ENCODE measurements at places on chromosomes 1 and 21. TPM values are rescaled to one million over a fixed set of nuclear protein-coding genes. Genes with fewer than 3 reads are reported as not detected.
A peak's percentile ranks its signal among the peaks of the same experiment; 100 is the strongest.

DNA sequence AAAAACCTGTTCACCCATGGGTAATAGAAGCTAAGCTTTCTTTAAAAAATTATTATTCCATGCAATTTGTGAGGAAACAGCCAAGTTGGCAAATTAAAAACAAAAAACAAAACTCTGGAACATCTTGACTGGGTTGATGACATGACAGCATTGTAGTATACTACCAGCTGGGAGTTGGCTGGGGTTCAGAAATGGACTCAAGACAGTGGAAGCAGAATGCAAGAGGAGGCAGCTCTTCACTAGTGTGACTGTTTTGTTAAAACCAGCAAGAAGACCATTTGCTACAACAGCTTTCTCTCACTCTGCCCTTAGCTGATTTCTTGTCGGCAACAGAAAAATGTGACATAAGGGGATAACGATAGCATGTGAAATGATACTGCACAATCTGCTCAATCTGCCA is 1298.9 kb upstream of the ADGRL4 start:
- ATAC-seq = no peak

DNA sequence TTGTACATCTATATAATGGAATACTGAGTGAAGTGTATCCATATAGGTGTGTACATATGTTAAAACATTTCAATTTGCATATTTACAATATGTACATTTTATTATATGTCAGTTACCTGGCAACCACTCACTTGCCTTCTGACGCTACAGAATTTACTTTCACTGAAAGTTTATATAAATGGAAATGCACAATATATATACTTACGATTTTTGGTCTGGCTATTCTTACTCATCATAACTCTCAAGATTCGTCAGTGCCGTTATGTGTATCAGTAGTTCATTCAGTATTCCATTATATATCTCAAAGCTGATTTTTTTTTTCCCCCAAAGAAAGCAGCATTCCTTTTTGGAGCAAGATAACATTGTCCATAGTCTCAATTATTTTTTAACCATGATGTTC is 138.2 kb downstream of the PCBP3 start:
- no peak for ATAC-seq

Gene KMO
- 0.12 TPM for total RNA-seq

Gene C1orf74
- 6.3 TPM for total RNA-seq

GRCh38 chr1:73674945-73675561 is 522.9 kb downstream of the LRRIQ3 start:
- no peak for ATAC-seq

GRCh38 chr1:15803380-15803779 is 4.1 kb downstream of the UQCRHL start:
- no peak for ATAC-seq

Gene CFHR2
- total RNA-seq = not detected

GRCh38 chr21:42865776-42866160 is 13.6 kb downstream of the WDR4 start:
- no peak for ATAC-seq

DNA sequence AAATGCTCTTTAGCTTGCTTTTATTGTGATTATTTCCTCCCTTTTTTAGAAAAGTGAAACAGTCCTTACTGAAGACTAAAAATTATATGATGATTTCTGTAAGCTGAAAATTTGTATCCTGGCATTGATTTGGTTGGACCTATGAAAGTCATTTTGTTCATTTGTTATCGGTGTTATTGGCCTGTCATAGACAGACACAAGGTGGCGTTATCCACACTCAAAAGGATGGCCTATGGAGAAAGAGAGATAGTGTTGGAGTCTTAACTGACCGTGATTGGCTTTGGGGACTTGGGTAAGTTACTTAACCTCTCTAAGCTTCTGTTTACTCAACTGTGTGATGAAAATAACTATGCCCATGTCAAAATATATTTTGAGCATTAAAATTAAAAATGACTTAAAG is 203.6 kb upstream of the CHODL start:
- ATAC-seq = peak; percentile 46

- ATAC-seq = no peak
Measured at GRCh38 chr1:70220015-70220414, 1.2 kb upstream of the SRSF11 start.

Gene USP33
- total RNA-seq = 24.7 TPM

DNA sequence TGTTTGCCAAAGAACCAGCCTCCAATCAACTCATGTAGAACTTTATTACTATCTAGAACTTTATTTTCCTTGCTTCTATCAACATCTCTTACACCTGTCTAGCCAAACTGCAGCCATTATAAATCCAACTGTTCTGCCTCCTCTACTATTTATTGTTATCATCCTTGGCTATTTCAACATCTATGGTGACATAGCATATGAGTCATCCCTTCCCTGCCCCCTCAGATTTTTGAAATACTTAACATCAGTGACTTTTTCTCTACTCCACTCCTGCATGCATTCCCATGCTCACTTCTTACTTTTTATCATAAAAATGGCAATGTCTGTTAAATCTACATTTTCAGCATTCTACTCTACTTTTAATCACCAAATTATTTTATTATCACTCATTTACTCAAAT is 544.9 kb upstream of the NEGR1 start:
- ATAC-seq = no peak

DNA sequence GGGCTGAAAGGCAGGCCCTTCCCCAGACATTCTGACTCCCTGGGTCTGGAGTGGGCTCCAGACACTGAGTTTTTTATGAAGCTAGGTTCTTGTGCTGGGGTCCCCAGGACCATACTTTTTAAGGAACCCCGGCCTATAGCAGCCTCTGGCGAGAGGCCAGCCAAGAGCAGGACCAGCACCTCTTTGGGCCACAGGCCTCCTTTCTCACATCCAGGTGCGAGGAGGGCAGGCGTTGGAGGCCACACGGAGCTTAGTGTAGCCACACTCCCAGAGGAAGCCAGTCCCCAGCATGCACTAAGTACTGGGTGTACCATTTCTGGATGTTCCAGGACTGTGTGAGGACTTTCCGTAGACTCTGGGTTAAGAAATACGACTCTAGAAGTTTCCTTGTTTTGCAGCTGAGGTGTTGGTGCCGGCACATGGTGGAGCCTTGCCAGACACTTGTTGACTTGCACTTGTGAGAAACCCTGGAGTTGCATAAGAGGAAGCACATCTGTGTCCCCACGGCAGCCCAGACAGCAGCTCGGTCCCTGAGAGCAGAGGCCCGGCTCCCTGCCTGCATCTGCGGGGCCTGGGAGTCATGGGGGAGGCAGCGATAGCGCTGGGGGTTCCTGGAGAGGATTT is 122.2 kb upstream of the VAMP3 start:
- ATAC-seq = peak; percentile 43

Gene CACNA1S
- not detected for total RNA-seq

Gene RNU1-2
- total RNA-seq = 6,387 TPM

GRCh38 chr1:201656311-201657032 is 117.5 kb downstream of the NAV1 start:
- no peak for ATAC-seq

Gene PANK4
- 10.1 TPM for total RNA-seq

DNA sequence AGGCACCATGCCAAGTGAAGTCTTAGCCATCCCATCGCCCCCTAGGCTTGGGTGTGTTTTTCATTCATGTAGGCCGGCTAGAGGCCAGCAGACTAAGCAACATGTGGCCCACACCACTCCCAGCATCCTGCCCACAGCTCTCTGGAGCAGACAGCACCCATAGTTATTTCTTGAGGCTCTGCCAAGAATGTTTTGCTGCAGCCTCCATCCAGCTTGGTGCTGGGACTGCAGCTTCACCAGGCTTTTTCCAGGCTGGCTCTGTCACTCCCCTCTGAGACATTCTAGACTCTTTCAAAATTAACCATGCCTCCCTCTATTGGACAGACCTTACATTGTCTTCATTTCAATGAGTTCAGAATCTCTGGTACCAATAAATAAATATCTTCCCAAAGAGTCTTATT is 104.2 kb downstream of the DUSP10 start:
- ATAC-seq = no peak

Gene FAM151A
- not detected for total RNA-seq

Gene CD1B
- total RNA-seq = not detected

DNA sequence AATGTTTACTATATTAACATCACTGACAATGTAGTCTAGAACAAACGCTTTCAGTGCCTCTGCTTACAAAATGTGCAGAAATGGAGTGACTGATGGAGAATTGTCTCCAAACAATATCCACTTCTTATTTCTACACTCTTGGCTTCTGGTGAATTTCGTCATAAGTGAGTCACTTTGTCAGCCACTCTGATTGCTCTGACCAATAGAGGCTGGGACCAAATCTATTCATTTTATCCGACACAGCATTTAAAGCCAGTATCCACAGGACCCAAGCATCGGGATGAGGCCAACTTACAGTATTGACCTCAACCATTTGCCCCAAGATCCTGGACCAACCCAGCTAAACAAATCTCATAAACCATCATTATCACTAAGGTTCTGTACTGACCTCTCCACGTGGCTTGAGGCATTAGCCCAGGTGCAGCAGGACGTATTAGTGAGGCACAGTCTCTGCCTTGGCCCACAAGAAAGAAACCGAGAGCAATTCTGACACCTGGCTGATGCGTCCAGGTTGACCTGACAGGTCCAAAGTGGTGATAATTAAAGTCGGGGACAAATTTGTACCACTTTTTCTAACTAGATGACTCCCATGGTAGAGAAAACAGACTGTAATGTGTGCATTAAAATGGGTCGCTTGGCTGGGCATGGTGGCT is 53.3 kb upstream of the ERO1B start:
- no peak for ATAC-seq

DNA sequence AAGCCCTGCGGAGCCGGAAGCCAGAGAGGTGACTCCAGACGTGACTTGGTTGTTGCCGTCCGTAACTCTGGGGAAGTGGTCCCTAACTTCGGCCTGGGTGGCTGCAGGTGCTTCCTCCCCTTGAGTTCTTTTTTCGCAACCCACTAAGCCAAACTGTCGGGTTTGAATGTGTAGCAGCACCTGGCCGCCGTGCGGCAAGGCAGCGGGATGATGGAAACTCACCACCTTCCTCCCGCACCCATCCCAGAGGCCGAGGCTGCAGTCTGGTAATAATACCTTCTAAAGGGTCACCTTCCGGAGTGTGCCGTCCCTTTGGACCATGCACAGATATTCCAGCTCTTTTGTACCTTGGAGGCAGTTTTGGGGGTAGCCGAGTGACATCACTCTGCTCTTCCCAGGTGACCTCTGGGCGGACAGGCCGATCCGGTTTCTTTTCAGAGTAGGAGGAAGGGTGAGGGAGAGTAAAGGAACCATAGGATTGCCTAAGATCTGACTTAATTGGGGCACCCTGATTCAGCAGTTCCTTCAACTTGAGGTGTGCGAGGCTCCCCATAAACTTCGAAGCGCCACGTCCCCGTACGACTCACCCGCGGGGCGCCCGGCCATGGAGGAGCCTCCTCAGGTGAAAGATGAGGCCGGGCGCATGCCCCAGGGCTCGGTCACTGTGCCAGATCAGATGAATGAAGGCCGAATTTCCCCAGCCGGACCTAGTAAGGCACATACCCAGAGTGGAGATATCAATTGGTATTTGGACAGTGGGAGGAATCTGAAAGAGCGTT is 1.0 kb downstream of the KCNK1 start:
- peak; percentile 92 for ATAC-seq

Gene TNFRSF8
- 0.12 TPM for total RNA-seq

- ATAC-seq = no peak
Measured at GRCh38 chr1:22613951-22614350, 22.5 kb upstream of the C1QA start.

DNA sequence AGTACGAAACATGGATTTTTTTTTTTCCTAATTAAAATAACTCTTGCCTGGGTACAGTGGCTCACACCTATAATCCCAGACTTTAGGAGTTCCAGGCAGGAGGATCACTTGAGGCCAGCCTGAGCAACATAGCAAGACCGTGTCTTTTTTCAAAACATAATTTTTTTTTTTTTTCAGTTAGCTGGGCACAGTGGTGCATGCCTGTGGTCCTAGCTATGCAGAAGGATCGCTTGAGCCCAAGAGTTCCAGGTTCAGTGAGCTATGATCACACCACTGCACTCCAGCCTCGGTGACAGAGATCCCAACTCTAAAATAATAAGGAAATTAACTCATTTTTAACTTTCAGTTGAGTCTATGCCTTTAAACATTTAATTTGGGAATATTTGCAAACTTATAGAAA is 170.1 kb downstream of the NEK7 start:
- ATAC-seq = no peak

DNA sequence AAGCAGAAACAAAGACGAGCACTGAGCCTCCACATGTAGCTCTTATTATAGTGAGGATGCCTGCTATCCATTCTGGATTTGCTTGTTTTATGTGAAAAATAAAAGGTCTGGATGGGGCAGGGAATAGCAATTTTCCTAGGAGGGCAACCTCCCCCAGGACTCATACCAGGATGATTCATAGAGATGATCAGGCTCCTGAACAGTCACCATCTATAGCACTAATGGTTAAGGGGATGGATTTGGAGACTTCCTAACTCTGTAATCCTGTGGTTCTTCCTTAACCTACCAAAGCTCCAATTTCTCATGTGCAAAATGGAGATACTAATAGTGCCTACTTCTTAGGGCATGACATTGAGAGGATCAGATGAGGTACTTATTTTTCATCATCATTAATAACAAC is 34.5 kb upstream of the CD58 start:
- no peak for ATAC-seq

GRCh38 chr1:7808253-7808844 is 24.3 kb downstream of the PER3 start:
- no peak for ATAC-seq

DNA sequence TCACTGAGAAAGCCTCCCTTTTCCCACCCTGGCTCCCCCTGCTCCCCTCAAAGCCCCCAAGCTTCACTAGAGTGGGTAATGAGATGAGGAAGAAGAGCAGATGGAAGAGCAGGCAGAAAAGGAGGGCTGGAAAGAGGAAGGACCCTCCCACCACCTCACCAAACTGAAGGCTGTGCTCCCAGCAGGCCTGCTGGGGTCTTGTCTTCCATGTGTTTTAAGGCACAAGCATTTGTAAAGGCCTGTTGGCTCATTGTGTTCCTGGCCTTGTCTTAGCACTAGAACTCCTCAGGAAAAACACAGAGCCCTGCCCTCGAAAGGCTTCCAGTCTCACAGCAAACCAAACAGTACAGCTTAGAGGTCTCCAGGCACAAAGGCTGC is 51.5 kb downstream of the TOMM20 start:
- ATAC-seq = no peak

DNA sequence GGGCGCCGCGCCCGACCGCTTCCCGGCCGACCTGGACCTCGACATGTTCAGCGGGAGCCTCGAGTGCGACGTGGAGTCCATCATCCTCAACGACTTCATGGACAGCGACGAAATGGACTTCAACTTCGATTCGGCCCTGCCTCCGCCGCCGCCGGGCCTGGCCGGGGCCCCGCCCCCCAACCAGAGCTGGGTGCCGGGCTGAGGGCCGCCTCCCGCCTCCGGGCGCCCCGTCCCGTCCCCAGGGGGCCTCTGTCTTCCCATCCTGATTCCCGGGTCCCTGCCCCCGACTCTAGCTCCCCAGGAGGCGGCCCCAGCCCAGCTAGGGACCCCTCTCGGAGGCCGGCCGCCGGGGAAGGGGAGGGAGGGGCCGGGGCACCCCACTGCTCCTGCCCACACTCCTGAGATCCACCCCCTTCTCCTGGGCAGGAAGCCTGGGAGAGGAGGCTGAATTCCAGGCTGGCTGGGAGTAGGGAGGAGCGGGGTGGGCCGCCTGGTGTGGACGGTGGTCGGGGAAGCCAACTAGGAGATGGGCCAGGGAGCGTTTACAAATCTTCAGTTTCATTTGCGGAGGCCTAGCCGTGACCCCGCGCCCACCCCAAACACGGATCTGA is 21.4 kb downstream of the FOXO6 start:
- peak; percentile 13 for ATAC-seq
